ENCODE measurements at places on chromosomes 3 and 15. TPM values are rescaled to one million over a fixed set of nuclear protein-coding genes. Genes with fewer than 3 reads are reported as not detected.

The SLC51A gene
- not detected for total RNA-seq

The ARNT2 gene
- 39.4 TPM for total RNA-seq

The GCSAM gene
- not detected for total RNA-seq

The TRH gene
- total RNA-seq, result not detected

The NR2E3 gene
- not detected for total RNA-seq

The CDCP1 gene
- total RNA-seq, result not detected

The ATP10A gene
- total RNA-seq, result 7.1 TPM

The FAM43A gene
- 18.8 TPM for total RNA-seq

The CCK gene
- total RNA-seq, result not detected

The POLR2H gene
- 144 TPM for total RNA-seq
